COR-L47 (cell line): ENCODE measurements at places on chromosomes 5 and 9.

GRCh38 chr9:15299374-15299939 lies 7.6 kb downstream of the TTC39B start:
- no peak for DNase-seq

DNA sequence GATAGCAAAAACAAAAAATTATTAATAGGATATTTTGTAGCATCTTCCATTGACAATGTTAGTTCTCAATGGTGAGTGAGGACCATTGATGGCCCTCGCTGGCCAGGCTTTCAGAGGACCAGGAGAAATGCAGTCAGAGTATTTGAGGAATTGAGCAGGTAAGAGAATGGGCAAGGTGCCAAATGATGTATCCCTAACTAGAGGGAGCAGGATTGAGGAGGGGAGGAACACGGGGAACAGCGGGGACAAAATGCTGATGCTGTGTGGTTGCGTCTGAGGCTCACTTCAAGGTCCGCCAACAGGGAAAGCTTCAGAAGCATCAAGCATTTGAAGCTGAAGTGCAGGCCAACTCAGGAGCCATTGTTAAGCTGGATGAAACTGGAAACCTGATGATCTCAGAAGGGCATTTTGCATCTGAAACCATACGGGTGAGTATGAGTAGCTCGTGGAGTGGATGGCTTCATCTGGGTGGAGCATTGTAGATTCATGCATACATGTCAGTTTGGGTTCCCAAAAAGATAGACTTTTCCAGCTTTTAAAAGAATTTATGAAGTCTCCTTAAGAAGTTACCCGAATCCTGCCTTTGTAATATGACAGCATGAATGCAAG lies 16.2 kb downstream of the SPTAN1 start:
- DNase-seq = no peak

DNA sequence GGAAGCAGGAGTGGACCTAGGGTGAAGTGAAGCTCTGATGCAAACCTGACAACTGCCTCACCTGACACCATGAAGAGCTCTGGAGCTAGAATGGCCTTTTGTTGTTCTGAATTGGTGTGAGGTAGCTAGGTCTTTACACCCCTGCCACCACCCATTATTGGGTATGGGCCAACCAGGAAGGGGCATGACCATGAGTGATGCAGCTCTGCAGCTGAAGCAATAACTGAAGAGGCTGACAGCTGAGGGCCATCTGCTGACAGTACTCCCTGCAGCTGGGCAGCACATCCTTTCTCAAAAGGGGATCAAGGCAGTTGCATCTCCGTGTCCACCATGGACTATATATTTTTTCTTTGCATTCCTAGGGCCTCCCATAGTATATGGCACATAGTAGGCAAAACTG lies 87.0 kb upstream of the TLE1 start:
- DNase-seq = no peak

GRCh38 chr9:673264-673965 lies 168.1 kb upstream of the DMRT1 start:
- no peak for DNase-seq

- DNase-seq = no peak
These were observed 34.2 kb upstream of the TESK1 start for GRCh38 chr9:35570709-35571504.

GRCh38 chr9:113625486-113625885 lies 162.0 kb downstream of the RGS3 start:
- DNase-seq = no peak

DNA sequence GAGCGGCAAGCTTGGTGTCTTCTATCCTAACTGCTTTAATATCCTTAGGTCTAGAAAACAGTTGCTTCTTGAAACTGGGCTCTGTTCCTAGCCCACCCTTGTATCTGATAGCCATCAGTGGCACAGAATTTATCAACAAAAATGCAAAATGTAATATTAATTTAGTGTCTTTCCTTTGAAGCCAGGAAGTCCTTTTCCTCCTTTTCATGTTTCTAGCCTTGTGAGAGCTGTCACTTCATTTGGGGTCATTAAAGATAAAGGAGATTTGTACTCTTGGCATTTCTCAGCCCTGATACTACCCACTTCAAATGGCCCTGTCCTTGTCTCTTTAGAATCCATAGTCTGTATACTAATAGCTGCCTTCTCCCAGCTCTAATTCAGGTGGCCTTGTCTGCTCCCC lies 111.0 kb downstream of the GAS1 start:
- DNase-seq = no peak

- peak; percentile 75 for DNase-seq
These were observed 42.4 kb downstream of the NTRK2 start for GRCh38 chr9:84711936-84712335.

DNA sequence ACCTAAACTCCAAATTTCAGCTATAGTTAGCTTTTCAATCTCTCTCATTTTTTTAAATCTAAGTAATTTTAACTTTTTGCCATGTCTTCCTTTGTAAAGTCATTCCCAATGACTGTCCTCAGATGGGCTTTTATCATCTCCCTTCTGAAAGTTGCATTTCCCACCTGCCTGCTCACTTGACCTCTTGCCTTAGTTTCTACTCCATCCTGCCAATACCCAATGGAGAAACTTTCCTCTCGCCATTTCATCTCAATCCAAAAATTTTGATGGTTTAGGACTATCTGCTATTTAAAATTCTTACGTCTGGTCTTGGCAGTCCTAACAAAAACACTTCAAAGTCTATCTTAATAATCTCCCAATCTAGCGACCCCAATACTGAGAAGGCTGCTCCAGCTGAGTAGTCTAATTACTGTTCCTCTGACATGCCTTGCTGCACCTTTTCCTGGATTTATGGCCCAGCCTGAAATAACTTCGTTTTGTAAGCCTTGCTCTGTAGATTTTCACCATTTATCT lies 231.3 kb downstream of the PRR16 start:
- no peak for DNase-seq

- DNase-seq = no peak
These were observed 648 bp upstream of the NSMF start for GRCh38 chr9:137459601-137460362.

DNA sequence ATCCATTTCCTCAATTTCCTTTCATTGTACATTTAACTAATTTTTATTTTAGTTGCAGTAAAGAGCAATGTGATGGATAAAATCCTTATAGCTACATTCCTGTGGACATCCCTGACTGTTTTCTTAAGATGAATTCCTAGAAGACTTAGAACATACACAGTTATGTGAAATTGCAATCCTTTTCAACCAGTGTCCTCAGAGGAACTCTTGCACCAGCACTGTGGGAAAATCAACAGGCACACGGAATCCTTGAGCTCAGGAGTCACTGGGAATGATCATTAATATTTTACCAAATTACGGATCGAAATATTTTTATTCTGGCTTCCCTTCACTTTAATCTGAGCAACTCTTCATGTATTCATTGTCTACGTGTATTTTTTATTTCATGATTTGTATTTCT lies 901.9 kb upstream of the WWC1 start:
- no peak for DNase-seq

GRCh38 chr9:89274838-89275237 lies 36.2 kb upstream of the CKS2 start:
- DNase-seq = no peak

DNA sequence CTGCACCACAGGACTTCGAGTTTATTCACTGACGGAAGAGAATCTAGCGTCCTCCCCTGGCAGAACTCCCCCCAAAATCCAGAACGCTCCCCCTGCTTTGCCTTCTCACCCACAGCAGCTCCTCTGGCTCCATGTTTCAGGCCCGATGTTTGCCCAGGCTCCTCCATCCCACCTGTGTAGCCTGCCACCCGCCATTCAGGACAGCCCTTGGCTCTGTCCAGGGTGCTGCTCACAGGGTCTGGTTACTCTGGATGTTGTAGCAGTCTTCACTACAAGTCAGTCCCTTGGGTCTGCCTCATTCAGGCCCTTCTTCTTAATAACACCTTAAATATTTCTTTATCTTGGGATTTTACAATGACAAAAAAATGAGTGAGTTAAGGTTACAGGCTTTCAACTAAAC lies 41.3 kb upstream of the SV2C start:
- DNase-seq = no peak

GRCh38 chr9:6045364-6045763 lies 29.9 kb upstream of the RANBP6 start:
- no peak for DNase-seq

- peak; percentile 82 for DNase-seq
These were observed 132.9 kb upstream of the ACO1 start for GRCh38 chr9:32251539-32251938.

- DNase-seq = no peak
These were observed 57.9 kb downstream of the TEX10 start for GRCh38 chr9:100294806-100295205.

- DNase-seq = no peak
These were observed 6.6 kb downstream of the FBXW11 start for GRCh38 chr5:171999877-172000276.

DNA sequence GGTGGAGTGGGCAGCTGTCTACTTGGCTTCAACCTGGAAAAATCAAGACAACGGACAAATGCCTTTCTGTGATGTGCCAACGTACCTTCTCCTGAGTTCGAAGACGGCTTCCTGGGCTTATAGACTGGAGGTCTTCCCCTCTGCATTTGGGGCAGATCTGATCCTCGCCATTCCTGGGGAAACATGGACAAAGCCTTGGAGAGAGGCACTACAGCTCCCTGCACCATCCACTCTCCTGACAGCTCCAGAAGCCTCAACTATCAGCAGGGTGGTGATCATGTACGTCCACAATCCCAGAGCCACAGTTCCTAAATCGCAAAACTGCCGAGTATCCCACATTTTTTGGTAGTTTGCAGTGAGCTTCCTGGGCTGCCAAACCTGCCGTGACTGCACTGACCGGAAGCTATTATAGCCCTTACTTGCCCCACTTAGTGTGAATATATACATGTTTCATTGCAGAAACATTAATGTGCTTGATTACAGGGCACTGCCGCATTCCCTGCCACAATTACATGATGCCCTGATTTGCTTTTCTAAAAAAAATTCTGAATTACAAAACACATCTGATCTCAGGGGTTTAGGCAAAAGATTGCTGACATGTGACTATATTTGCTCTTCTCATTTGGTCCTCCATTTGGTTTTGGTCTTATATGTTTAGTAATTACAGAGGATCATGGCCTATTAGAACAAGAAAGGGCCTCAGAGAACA lies 2.8 kb downstream of the TRAF1 start:
- no peak for DNase-seq

DNA sequence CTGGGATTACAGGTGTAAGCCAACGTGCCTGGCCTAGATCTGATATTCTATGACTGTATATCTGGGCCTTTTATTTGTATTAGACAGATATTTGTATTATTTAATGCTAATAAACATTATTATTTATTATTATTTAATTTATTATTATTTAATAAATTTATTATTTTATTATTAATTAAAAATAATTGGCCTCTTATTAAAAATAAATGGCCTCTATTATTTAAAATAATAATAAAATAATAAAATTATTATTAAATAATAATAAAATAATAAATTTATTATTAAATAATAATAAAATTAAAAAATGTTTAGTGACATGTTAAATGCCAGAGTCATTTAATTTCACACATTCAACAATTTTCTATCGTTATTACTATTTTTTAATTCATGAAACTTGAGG lies 9.8 kb upstream of the COL15A1 start:
- DNase-seq = no peak

GRCh38 chr5:142966121-142966420 lies 195.9 kb downstream of the ARHGAP26 start:
- DNase-seq = no peak

GRCh38 chr5:151674626-151675610 lies 11.8 kb downstream of the SPARC start:
- no peak for DNase-seq

DNA sequence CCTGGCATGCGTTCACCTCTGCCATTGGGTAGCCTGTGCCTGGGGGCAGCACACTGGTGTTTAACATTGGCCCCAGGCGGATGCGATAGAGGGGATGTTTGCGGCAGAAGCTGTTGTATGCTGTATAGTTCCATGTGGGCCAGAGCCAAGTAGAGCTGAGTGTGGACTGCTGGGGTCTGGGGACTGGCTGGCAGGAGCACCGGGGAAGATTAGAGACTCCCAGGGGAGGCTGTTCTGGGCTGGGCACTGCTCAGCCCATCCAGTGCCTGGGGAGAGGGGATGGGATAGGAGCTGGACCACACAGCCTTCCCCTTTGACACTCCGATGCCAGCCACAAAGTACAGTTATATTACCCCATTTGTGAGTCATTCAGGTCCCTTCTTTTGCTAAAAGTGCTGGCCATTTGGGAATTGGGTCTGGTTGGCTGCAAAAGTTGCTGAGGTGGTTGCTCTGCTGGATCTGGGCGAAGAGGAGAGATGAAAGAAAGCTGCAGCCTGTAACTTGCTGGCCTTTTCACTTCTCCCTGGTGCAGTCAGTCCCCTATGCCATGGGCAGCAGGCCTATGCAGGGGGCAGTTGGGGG lies 73.8 kb downstream of the RGS3 start:
- DNase-seq = no peak

GRCh38 chr9:5626727-5627634 lies 1.9 kb upstream of the RIC1 start:
- DNase-seq = no peak

GRCh38 chr5:40985501-40985900 lies 76.2 kb downstream of the C7 start:
- DNase-seq = no peak

DNA sequence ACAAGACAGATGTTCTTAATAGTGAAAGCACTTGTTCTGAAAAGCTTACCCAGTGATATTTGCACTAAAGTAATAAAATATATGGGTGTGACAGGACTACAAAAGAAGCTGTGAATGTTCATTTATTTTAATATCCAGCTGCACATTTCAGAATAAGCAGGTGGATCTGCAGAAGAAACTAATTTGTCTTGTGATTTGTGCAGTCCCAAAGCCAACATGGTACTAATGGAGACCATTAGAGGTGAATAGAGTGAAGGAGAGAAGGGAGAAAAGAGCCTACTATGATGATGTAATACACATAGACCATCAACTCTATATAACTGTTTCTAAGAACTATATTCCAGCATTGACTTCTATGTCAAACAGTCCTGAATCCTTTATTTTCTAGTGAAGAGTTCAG lies 362.8 kb downstream of the ISL1 start:
- no peak for DNase-seq

DNA sequence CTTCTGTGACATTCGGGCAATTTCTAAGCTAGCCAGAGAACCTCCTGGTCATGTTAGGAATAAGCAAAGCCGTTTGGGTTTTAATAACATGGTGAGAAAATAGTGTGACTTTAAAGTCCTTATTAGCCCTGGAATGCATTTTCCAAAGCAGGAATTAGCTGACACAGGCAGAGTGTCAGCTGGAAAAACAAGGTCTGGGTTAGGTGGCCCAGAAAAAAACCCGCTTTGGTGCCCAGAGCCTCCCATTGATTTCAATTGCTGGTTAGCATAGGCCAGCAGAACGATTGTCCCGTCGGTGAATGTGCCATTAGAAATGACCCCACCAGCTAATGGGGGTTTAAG lies 62.1 kb upstream of the CPEB4 start:
- no peak for DNase-seq

- DNase-seq = no peak
These were observed 200.5 kb upstream of the EDIL3 start for GRCh38 chr5:84585218-84585617.

- peak; percentile 18 for DNase-seq
These were observed 557 bp downstream of the GNG10 start for GRCh38 chr9:111661802-111662521.

GRCh38 chr9:95343725-95344287 lies 26.3 kb upstream of the FANCC start:
- DNase-seq = no peak

- DNase-seq = no peak
These were observed 18.7 kb downstream of the CAST start for GRCh38 chr5:96680759-96681470.

- no peak for DNase-seq
These were observed 190.6 kb downstream of the ISL1 start for GRCh38 chr5:51573835-51574234.
